Osteocyte (in vitro differentiated cells): ENCODE measurements at places on chromosomes 5 and 9.

GRCh38 chr5:123371575-123372179 is 51.5 kb downstream of the CEP120 start:
- no peak overlapping the region for H3K27ac ChIP-seq
- no peaks in the 10 kb centered on the region for H3K4me1 ChIP-seq
- peaks cover 44% of the 10 kb centered on the region for H3K36me3 ChIP-seq
- H3K27me3 ChIP-seq: no peaks in the 10 kb centered on the region
- H3K4me3 ChIP-seq: no peak overlapping the region
- DNase-seq: no peak

DNA sequence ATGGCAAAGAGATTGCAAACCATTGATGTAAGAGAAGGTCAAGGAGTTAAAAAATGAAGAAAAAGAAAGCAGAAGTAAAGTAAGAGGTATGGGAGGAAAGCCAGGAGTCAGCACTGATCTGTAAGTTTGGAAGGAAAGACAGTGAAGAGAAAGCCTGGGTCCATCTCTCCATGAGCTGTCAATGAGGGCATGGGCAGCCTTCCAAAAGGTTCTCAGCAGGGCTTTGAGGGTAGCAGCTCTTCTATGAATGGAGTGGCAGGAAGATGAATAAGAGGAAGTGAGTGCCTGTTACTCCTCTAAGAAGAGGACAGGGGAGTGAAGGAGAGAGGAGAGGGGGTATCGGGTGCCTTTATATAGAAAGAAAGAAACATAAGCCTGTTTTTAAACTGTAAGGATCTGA is 97.1 kb downstream of the ADCY2 start:
- H3K4me3 ChIP-seq: no peak overlapping the region
- H3K27ac ChIP-seq: no peak overlapping the region
- H3K4me1 ChIP-seq: no peaks in the 10 kb centered on the region
- DNase-seq: no peak
- H3K36me3 ChIP-seq: no peaks in the 10 kb centered on the region

- no peak overlapping the region for H3K27ac ChIP-seq
- no peaks in the 10 kb centered on the region for H3K4me1 ChIP-seq
- DNase-seq: no peak
These were observed 65.7 kb downstream of the GABRA6 start for GRCh38 chr5:161751265-161751664.

- peaks cover 1% of the 10 kb centered on the region for H3K36me3 ChIP-seq
- H3K27ac ChIP-seq: no peak overlapping the region
- no peaks in the 10 kb centered on the region for H3K27me3 ChIP-seq
- no peaks in the 10 kb centered on the region for H3K4me1 ChIP-seq
These were observed 39.3 kb downstream of the TTLL11 start for GRCh38 chr9:122053567-122054350.

DNA sequence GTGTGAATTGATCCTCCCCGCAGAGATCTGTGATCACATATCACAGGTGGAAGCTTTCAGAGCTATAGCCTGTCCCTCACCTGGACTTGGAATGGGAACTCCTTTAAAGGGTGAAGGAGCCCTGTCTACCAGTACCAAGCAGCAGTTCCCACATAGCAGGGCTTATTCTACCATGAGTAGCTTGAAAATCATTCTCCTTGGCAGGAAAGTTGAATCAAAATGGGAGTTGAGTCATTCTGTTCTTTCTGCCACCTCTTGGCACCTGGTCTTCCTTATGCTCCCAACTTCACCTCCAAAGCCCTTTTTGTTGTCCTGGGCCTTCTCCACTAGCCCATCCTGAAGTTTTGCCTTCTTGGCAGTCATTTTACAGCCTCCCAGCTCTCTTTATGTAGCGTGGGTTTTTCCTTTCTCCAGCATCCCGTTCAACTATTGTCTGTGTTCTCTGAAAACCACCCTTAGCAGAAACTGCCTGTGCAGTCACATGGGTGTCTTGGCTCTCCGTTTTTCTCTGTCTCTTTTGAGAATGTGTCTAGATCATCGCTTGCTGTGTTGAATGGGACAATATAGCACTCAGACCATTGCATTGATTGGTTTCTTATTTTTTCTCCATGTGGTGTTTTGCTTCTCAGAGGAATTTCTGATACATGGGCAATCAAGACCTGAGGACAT is 222.2 kb downstream of the AOPEP start:
- DNase-seq: no peak
- H3K36me3 ChIP-seq: peaks cover 7% of the 10 kb centered on the region
- H3K4me3 ChIP-seq: no peak overlapping the region
- peaks cover 75% of the 10 kb centered on the region for H3K4me1 ChIP-seq

GRCh38 chr5:35316611-35317274 is 86.5 kb upstream of the PRLR start:
- no peaks in the 10 kb centered on the region for H3K27me3 ChIP-seq
- peaks cover 2% of the 10 kb centered on the region for H3K4me1 ChIP-seq
- no peak for DNase-seq
- no peak overlapping the region for H3K27ac ChIP-seq
- H3K36me3 ChIP-seq: no peaks in the 10 kb centered on the region
- no peak overlapping the region for H3K4me3 ChIP-seq

DNA sequence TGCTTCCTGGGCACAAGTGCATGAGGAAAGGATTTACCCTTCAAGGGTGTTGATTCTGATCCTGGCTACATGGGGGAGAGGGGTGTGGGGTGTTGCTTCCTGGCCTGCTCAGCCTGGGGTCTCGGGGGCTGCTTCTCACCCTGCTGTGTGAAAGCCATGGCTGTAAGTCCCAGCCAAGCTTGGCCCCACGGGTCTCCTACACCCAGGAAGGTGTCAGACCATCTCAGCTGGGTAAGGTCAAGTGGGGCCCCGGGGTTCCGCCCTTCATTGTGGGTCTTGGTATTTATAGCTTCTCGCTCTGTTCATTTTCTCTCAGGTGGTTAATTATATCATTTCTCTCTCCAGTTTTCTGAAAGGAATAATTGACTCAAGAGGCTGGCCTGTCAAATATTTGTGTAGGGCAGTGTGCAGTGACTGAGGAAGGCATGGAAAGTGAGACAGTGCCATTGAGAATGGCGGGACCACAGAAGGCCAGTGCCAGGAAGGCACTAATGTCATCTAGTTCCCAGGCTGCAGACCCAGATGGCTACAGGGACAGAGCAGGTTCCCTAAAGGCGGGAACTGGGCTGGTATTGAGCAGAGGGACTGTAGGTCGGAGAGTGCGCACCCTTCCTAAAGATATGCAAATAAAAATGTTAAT is 126.0 kb downstream of the FOXD1 start:
- DNase-seq: no peak
- H3K27me3 ChIP-seq: no peaks in the 10 kb centered on the region
- no peak overlapping the region for H3K27ac ChIP-seq
- peaks cover 13% of the 10 kb centered on the region for H3K4me1 ChIP-seq
- H3K4me3 ChIP-seq: no peak overlapping the region

GRCh38 chr5:1731091-1731639 is 68.5 kb downstream of the MRPL36 start:
- no peaks in the 10 kb centered on the region for H3K27me3 ChIP-seq
- no peaks in the 10 kb centered on the region for H3K4me1 ChIP-seq
- H3K27ac ChIP-seq: no peak overlapping the region
- DNase-seq: peak; percentile 73
- no peak overlapping the region for H3K4me3 ChIP-seq

- H3K36me3 ChIP-seq: no peaks in the 10 kb centered on the region
- no peak for DNase-seq
- H3K4me3 ChIP-seq: no peak overlapping the region
- no peak overlapping the region for H3K27ac ChIP-seq
- H3K4me1 ChIP-seq: peaks cover 11% of the 10 kb centered on the region
These were observed 75.8 kb downstream of the ARHGAP26 start for GRCh38 chr5:142845954-142846398.
